ENCODE measurements at places on chromosomes 7 and 10. TPM values are rescaled to one million over a fixed set of nuclear protein-coding genes. Genes with fewer than 3 reads are reported as not detected.

The THSD7A gene
- polyA plus RNA-seq, result 0.50 TPM

The FXYD4 gene
- polyA plus RNA-seq, result 0.59 TPM

The LIPJ gene
- 0.66 TPM for polyA plus RNA-seq

The PTPRZ1 gene
- polyA plus RNA-seq, result 1.0 TPM

The ADAM8 gene
- polyA plus RNA-seq, result 19.2 TPM

The PIK3CG gene
- 2.2 TPM for polyA plus RNA-seq

Measured in thymus (tissue), 14 donors.